T-helper 2 cell treated with Interferon-gamma antibody and Interleukin-4, amounts not matched to agents 5 μg/mL and 100 μg/mL, for 36 hours (primary cell): ENCODE measurements at places on chromosomes 3 and 15.

DNA sequence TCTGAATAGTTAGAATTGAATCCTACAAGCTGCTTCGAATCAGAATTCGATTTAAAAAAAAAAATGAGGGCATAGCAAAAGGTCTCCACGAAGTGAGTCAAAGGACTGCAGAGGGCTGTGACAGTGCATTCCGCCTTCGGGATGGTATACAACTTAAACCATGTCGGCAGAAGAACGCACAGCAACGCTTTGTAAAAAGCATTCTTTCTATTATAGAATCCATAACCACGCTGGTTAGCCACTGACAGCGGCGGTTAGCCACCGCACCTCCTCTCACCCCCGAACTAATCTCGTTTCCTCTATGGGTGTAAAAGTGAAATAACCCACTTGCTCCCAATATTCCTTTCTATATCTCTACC is 664 bp upstream of the PIK3CA start:
- peak; percentile 79 for DNase-seq

DNA sequence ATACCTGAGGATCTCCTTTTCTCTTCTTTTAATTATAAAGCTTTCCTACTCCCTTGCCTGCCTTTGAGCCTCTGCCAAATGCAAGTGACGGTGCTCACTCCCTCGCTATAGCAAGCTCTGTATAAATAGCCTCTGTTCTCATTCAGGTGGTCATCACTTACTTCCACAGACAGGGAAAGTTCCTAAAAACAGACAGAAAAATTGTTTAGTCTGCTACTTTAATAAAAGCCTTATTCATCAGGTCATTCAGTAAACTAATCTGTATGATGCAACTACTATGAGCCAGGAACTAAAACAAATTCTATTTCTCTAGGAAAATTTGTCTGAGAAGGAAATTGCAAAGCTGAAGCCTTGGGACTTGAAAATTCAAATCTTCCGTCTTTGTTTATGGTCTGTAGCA is 10.2 kb upstream of the DLG1 start:
- no peak for DNase-seq

GRCh38 chr3:37999836-38000235 is 9.2 kb downstream of the VILL start:
- no peak for DNase-seq

GRCh38 chr3:190336516-190337189 is 14.4 kb upstream of the CLDN1 start:
- DNase-seq: no peak

GRCh38 chr3:56926243-56926946 is 124.6 kb upstream of the ARHGEF3 start:
- DNase-seq: no peak

DNA sequence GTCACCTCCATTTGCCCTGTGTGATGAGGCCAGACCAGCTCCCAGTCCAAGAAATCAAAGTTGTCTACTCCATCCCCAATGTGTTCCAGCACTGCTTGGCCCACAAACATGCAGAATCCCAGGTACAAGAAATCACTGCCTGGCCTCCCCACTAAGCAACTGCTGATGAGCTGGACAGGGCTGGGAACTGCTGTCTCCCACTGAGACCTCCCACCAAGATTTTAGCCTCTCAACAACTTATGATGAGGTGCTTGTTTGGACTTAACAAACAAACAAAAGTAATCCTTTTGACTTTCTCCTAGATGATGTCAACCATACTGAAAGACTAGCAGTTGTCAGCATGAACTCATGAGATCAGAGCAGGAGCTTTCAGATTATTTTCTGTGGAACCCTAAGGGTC is 260.1 kb upstream of the UBE2E2 start:
- no peak for DNase-seq
